ENCODE measurements at places on chromosomes 7 and 10.
A peak's percentile ranks its signal among the peaks of the same experiment; 100 is the strongest.

DNA sequence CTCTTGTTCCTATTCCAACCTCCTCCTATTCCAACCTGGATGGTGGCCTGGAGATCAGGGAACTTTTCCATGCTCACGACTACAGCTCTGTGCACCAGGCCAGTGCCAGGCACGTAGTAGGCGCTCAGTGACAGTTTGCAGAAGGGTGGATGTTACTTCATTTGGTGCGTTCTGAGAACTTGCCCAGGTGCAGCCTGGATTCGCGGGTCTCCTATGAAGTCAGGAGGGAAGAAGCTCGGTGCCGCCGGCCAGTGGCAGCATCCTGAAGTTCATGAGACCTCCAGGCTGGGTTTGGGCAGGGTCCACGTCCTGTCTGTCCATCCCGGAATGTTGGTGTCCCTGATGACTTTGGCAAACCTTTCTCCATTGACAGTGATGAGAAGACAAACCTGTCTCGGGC lies 21.3 kb downstream of the LHPP start:
- DNase-seq, result no peak

DNA sequence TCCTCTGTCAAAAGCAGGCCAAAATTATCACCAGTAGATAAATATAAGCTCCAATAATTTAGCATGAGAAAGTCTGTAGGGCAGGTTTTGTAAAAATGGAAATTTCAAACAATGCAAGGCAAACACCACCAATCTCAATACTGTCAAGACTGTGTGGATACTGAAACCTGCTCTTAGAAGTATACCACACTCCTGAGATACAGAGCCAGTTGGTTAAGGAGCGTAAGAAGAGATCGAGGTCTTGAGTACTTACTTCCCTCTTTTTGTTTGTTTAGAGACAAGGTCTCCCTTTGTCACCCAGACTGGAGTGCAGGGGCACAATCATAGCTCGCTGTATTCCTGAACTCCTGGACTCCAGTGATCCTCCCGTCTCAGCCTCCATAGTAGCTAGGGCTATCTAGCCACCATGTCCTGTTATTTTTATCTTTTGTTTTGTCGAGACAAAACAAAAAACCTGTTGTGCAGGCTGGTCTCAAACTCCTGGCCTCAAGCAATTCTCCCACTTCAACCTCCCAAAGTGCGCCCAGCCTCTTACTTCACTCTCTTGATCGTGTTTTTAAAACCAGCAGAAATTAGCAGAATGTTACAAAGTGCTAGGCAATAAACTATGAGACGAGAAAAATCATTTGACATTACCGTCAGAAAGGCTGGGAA lies 205.7 kb downstream of the PARD3 start:
- DNase-seq, result no peak

DNA sequence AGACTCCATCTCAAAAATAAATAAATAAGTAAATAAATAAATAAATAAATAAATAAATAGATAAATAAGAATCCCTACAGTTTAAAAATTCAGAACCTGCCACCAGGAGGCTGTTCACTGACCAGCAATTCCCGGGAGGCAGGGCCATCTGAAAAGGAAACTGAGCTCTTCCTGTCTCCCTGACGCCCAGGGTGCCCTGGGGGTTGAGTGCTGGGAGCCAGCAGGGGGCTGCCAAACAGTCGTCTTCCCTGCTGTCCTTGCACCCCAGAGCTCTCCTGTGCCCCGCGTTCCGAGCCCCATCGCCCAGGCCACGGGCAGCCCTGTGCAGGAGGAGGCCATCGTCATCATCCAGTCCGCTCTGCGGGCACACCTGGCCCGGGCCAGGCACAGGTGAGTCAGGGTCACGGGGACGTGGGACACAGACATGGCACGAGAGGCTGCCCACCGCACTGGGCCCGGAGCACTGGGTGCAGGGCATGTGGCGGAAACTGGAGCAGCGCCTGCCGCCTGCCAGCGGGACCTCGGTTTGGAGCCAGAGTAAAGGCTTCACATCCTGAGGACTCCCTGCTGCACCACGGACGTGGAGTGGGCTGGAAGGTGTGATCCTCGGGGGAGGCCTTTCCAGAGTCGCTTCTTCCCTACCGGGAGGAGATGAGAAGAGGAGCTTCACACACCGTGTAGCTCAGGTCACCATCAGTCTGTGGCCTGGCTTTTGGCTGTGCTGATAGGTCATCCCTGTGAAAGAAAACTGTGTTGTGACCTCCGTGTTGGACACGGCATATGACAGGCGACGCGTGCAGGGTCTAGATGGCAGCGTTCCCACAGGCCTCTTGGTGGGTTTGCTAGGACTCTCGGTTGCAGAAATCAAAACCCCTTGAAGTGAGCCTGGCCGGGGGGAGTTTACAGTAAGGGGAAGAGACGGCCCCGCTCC lies 25.9 kb upstream of the TTYH3 start:
- no peak for DNase-seq

- no peak for DNase-seq
Observed at GRCh38 chr10:124966008-124966407, 24.1 kb downstream of the ZRANB1 start.

DNA sequence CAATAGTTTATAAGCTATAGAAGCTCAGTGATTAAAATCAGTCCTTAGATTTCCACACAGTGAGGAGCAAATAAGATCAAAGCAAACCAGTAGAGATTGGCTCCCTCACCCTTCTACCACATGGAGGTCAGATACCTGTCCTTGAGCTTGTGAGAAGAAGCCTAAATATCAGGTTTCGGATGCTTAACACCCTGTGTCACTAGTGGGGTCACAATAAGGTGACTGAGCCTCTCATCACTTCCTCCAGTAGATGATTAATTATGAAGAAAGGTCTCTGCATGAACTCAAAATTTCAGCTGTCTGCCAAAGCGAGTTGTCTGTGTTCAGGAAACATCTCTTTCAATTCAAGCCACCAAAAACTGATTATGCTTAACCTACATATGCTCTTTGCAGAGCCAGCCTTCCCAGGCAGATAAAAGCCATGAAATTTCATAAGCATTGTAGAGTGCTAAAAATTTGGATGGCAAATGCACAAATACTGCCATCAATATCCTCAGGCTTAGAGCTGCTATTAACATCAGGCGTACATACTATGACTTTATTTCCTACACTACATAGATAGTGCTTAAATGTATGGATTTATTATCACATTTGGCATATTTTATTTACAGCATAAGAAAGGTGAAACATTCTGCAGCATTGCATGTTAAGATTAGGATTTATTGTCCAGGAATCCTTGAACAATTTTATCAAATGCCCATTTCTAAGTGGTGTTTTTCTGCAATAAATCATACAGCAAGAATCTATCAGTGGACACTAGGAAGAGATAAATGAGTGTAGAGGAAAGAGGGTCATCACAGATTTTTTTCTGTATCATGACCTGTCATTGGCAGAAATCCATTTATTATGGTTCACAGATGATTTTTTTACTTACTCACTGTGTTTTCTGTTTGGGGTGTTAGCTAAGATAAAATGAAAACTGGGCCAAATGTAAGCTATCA lies 285.1 kb upstream of the SP8 start:
- peak; percentile 1 for DNase-seq

- DNase-seq, result no peak
Observed at GRCh38 chr10:34160595-34160994, 654.5 kb downstream of the PARD3 start.

DNA sequence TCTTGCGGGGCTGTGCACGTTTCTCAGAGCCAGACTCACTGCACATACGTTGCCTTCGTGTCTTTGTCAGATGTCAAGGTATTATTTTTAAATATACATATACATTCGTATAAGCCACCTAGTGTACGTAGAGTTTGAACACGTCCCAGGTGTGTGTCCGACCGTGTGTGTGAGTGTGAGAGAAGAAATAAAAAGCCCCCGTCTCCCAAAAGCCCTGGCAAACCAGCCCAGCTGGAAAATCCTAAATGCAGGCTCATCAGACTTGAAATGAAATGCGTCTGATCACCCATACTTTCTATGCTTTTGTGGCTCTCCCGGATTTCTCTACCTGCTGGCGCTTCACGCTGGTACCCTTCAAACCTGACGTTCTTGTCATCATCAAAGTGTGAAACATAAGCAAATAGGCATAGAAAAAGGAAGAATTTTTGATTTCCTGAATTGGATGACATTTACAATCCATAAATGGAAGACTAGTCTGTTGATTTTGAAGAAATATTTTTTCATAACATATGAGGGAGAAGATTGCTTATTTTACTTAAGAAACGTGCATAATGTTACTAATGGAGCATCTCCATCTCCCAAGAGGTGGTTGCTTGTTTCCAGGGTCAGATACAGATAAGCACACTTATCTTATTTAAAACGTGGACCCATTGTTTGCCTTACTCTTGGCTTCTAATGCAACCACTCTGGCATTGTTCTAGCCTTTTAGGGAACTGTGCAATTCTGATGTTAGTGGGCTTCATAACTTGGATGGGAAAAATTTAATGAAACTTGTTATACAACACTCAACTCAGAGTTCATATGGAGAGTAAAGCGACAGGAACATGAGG lies 971 bp downstream of the PRKG1 start:
- no peak for DNase-seq

GRCh38 chr7:116232920-116233319 lies 22.6 kb downstream of the TES start:
- DNase-seq, result no peak

- no peak for DNase-seq
Observed at GRCh38 chr10:99304862-99305229, 24.3 kb upstream of the CNNM1 start.

Data from RKO (cell line).